ENCODE measurements at places on chromosomes 1 and 21.

DNA sequence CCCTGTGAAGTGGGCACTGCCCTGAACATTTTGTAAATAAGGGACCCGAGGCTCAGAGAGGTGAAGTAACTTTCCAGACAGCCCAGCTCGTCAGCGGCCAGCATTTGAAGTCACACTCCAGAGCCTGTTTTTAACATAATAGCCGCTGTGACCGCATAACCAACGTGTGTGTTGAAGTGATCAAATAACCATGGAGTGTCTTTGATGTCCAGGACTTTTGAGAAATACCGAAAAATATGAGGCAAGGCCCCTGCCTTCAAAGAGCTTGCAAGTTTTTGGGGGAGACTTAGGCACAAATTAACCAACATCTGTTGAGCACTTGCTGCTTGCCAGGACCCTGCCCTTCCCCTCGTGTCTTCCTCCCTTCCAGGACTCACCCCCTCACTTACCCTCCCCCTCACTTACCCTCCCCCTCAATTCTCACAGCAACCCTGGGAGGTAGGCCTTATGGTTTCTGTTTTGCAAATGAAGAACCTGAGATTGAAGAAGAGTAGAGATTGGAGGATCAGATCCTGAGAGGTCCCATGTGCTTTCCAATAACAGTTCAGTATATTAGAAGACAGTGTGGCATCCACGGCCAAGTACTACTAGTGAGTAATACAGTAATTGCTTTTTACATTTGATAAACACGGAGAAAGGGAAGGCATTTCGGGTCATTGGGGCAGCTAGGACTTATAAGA, 1.3 kb upstream of the SLC16A1 start:
- DNase-seq = peak; percentile 87

DNA sequence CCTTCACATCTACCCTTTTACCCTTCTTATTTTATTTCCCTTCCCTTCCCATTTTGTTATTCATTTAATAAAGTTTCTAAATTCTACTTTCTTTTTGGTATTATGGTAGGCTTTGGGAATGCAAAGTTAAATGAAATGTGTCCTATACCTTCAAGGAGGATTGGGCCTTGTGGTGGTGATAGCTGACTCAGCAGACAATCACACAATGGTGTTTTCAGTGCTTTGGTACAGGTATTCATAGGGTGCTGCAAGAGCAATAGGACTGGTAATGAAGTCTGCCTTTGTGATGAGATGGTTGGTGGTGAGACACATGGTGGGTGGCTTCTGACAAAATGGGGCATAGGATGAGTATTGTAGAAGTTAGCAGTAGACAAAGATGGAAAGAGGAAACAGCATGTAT, 21.9 kb upstream of the SPAG17 start:
- DNase-seq = no peak

- DNase-seq = no peak
Observed at GRCh38 chr1:62810420-62811274, 26.7 kb downstream of the ATG4C start.

DNA sequence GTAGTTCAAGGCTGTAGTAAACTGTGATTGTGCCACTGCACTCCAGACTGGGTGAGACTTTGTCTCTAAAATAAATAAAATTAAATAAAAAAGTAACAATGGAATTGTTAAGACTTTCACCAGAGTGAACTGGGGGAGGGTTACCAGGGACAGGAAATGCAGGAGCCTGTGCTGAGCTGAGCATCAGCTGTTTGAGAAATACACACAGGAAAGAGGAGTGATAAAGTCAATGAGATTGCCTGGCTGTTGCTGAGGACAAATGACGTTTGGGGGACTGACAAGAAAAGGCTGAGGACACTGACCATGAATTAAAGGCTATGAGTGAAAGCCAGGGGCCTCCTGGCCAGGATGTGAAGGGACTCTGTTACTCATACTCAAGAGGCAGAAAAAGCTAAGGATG, 226.3 kb downstream of the SETD4 start:
- DNase-seq = peak; percentile 11

DNA sequence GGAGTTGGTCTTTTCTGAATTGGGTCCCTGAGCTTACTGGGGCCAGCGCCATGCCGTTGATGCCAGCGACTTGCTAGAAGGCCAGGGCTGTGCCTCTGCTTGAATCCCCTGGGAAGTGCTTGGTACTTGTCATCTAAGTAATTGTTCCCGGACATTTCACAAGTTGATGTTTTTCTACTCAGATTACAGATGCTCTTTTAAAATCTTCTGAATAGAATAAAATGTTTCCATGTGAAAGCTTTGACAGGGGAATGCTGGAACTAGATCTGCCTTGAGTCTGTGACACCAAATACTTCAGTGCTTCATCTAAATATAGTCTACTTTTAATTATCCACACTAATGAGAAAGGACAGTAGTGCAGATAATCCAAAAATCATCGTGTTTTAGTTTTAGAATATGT, 38.3 kb downstream of the PTGFRN start:
- DNase-seq = no peak

GRCh38 chr1:29809446-29810120, 573.3 kb downstream of the PTPRU start:
- no peak for DNase-seq

DNA sequence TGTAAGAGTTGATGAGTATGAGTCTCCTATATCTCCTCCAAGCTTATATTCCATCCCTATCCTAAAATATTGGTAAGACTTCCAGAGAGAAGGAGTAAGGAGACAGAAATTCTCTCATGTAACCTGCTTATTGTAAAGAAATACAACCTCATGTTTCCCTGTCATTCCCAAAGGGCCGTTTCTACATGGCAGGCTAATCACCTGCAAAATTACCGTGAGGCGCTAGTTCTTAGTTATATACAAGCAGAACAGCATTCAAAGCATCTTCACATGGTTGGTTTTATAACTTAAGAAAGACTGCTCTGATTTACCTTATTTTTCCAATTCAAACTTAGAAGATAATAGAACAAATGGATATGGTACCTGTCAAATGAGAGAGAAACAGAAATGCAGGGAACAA, 42.9 kb downstream of the DAB1 start:
- DNase-seq = no peak

DNA sequence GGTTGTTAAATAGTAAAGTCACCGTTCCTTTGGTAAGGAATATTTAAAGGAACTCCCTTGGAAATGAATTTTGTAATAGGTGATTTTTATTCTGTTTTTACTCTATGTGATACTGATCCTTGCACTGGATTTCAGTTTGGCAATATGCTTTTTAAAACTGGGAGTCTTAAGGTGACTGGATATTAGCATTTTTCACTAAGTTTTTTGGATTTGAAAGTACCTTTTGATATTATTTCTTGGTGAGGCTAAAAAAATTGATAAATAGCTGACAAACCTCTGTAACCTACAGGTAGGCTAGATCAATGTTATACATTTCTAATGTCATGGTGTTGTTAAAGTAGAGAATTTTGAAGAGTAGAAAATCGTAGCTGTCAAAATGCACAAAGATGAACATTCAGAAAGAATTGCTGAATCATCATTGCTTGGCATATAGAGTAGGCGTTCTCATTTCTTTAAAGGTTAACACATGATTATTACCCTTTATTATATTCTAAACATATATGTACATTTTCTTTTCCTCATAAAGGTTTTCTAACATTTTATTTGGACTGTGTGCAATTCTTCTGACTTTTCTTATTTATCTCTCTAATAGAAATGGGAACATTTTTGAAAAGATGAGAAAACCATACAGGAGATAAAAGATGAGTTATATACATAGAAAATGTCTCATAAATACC, 1.5 kb upstream of the DNAJB4 start:
- no peak for DNase-seq

- DNase-seq = peak; percentile 64
Observed at GRCh38 chr1:221637641-221638041, 104.2 kb downstream of the DUSP10 start.

GRCh38 chr21:37631319-37632117, 264.9 kb downstream of the DYRK1A start:
- DNase-seq = no peak

- DNase-seq = no peak
Observed at GRCh38 chr1:211724687-211725196, 49.3 kb upstream of the NEK2 start.

DNA sequence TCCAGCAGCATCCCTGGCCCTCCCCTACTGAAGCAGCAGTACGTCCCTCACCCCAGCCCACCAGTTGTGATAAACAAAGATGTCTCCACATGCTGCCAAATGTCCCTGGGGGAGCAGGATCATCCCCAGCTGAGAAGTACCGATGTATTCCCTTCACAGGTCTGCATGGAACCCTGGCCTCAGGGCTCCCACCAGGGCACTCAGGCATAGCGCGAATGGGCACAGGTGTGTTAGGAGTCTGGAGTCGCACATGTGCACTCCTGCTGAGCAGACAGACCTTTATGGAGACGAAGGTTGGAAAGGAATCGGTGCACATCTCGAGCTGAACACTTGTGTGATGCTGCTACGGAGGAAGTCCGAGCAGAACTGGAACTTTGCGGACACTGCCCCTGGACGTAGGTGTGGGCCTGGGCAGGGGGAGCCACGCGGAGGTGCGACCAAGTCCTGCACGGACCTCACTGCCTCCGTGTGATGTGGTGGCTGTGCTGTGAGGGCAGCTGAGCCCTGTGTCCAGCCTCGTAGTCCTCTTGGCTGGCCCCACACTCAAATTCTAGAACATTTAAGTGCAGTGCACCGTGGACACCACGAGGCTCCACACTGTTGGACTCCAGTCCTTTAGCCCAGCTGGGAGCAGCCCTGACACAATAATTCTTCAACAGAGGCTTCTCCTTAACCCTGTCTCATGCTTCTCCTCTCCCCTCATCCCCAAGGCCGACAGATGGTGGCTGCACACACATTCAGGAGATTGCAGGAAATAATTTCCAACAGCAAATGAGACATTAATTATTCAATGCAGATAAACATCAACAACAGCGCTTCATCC, 43.4 kb downstream of the RSPH1 start:
- DNase-seq = no peak

DNA sequence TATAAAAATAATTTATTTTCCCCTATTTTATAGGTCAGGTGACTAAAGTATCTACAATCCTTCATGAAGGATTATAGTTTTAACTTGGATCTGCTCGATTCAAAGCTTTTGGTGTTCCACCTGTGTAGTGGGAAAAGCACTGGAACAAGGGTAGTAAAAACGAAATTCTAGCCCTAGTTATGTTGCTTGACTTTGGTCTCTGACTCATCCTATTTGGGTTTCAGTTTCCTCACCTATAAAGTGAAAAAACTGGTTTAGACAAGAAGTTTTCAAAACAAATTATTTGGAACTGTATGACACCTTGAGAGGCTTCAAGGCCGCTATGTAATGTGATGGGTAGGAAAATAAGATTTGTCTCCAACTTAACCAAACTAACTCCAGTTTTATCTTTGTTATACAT, 505.2 kb upstream of the ZRANB2 start:
- DNase-seq = no peak
